Naive thymus-derived CD4-positive, alpha-beta T cell (primary cell): ENCODE measurements at places on chromosomes 2 and 18. TPM values are rescaled to one million over a fixed set of nuclear protein-coding genes. Genes with fewer than 3 reads are reported as not detected.
A peak's percentile ranks its signal among the peaks of the same experiment; 100 is the strongest.

SKOR2 gene
- not detected for total RNA-seq

CXCR2 gene
- 0.20 and 0.73 TPM in 2 replicates for total RNA-seq

DPP4 gene
- 188 and 189 TPM in 2 replicates for total RNA-seq

GPR45 gene
- not detected for total RNA-seq

TBC1D8 gene
- total RNA-seq: 2.2 TPM

ACMSD gene
- not detected for total RNA-seq

DNA sequence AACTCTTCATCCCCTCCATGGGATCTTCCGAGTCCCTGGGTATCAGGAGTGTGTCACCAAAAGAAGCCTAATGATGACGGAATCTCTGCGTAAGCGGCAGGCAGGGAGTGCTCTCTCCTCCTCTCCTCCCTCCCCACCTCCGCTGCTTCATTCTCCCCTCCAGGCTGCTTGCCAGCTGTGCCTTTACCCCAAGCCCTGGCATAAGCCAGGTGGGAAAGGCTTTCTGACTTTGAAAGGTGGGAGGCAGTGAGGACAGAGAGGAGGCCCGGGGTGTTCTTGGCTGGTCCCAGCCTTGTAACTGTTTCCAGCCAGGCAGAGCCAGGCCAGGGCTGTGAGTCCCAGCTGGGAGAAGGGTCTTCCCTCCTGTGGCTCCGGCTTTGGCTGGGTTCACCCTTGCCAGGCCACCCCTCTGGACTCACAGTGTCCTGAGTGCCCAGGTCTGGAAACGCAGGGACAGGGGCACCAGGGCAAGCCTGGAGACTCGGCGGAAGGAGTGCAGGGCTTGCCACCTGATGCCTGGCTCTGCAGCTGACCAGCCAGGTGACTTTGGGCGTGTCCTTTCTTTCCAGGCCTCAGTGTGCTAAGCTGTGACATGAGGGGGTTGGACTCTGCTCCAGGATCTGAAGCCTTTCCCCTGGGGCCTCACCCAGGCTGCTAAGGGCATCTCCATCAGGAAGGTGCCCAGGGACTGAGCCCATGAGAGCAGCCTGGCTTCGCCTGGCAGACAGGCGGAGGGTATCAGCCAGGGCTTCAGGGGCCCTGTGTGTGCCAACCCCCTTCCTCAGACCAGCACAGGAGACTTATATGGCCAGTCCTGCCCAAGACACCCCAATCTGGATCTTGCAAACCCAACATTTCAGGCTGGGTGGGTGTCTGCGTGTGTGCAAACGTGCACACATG is 32.7 kb upstream of the HPCAL1 start:
- no peaks in the 10 kb centered on the region for H3K36me3 ChIP-seq
- peaks cover 8% of the 10 kb centered on the region for H3K4me1 ChIP-seq
- DNase-seq: no peak
- H3K27ac ChIP-seq: no peak overlapping the region
- H3K4me3 ChIP-seq: no peak overlapping the region

GRCh38 chr2:233857511-233858141 is 3.3 kb upstream of the HJURP start:
- H3K4me1 ChIP-seq: peaks cover 6% of the 10 kb centered on the region
- no peaks in the 10 kb centered on the region for H3K36me3 ChIP-seq
- H3K27me3 ChIP-seq: no peaks in the 10 kb centered on the region
- DNase-seq: peak; percentile 69

DNA sequence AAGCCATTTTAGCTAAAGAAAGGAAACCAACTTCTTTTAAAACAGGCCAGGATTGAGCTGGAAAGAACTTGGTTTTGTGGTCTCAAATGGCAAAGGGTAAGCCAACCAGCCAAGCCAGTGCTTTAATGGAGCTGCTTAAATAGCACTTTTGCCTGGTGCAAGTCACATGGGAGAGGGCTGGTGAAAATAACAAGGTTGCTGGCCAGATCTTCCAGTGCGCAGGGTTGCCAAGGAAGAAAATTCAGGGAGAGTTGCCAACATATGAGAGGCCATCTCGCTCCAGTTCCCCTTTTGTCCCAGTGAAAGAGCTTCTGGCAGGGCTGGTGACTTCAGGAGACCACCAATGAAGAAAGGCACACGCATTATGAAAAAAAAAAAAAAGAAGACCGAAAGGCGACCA is 57.3 kb downstream of the IRS1 start:
- H3K4me1 ChIP-seq: no peaks in the 10 kb centered on the region
- no peak overlapping the region for H3K27ac ChIP-seq
- H3K4me3 ChIP-seq: no peak overlapping the region
- no peaks in the 10 kb centered on the region for H3K27me3 ChIP-seq

GRCh38 chr2:10075571-10076209 is 4.5 kb downstream of the CYS1 start:
- peaks cover 3% of the 10 kb centered on the region for H3K4me1 ChIP-seq
- DNase-seq: no peak
- no peaks in the 10 kb centered on the region for H3K36me3 ChIP-seq
- no peak overlapping the region for H3K4me3 ChIP-seq
- H3K27me3 ChIP-seq: peaks cover 9% of the 10 kb centered on the region

GRCh38 chr2:59713577-59713976 is 839.9 kb downstream of the BCL11A start:
- no peak overlapping the region for H3K27ac ChIP-seq
- no peak for DNase-seq
- H3K4me3 ChIP-seq: no peak overlapping the region
- H3K36me3 ChIP-seq: no peaks in the 10 kb centered on the region
- H3K27me3 ChIP-seq: no peaks in the 10 kb centered on the region

DNA sequence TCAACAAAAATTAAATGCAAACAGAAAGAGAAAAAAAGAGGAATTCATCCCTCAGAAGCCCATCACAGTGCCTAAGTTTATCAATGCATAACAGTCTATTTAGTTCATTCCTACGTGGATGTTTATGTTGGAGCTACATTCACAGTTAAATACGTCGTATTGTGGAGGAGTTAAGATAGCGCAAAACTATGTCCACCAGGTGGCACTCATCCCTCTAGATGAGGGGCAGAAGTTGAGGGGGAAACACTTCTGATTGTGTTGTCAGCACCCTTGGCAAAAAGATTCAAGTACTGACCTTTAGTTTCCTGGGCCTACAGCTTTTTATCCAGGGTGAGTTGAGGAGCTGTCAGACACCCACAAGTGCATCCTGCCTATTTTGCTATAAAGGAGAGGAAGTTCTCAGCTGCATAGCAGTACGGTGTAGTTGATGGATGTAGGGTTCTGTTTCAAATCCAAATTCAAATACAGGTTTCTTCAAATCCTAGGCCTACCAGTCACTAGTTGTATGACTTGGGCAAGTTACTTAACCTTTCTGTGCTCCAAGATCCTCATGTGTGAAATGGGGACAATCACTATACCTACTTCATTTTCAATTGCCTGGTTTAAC is 26.8 kb upstream of the MYO1B start:
- no peak for DNase-seq
- no peaks in the 10 kb centered on the region for H3K27me3 ChIP-seq
- no peak overlapping the region for H3K4me3 ChIP-seq
- H3K27ac ChIP-seq: no peak overlapping the region
- H3K4me1 ChIP-seq: no peaks in the 10 kb centered on the region

DNA sequence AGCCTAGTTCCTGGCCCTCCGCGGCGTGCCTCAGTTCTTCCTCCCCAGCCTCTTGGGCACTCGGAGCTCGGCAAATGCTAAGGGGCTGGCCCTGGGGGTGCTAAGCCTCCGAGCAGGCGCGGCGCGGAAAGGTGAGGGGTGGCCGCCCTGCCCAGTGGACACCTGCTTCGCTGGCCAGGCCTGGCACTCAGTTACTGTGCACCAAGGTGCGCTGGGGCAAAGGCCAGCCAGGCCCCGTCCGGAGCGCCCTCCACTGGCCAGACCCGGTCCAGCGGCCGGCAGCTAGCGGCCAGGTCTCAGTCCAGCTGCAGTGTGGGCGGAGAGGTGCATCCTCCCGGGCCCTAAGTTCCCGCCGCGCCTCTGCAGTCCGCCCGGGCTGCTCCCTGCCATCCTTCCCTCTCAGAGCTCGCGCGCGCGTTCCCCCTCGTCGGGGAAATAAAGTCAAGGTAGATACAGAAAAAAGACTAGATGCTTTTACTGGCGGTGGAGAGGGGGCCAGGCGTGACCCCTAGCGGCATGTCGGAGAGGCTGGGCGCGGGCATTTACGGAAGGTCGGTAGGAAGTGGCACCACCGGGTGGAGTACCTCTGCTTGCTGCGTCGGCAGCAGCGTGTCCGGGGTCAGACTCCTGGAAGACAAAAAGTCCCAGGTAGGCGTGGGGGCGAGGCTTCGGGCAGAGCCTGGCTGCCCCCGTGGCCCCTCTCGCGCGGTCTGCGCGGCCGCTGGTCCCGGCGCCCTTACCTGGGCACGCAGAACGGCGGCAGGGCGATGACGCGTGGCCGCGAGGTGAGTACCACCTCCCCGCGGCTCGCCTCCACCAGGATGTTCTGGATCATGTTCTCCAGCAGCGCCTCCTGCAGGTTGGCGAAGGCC is 9.4 kb upstream of the CRYBA2 start:
- peaks cover 12% of the 10 kb centered on the region for H3K4me1 ChIP-seq
- peaks cover 24% of the 10 kb centered on the region for H3K27me3 ChIP-seq
- peak; percentile 40 for DNase-seq
- H3K36me3 ChIP-seq: no peaks in the 10 kb centered on the region
- H3K4me3 ChIP-seq: peak overlapping the region; percentile 33

DNA sequence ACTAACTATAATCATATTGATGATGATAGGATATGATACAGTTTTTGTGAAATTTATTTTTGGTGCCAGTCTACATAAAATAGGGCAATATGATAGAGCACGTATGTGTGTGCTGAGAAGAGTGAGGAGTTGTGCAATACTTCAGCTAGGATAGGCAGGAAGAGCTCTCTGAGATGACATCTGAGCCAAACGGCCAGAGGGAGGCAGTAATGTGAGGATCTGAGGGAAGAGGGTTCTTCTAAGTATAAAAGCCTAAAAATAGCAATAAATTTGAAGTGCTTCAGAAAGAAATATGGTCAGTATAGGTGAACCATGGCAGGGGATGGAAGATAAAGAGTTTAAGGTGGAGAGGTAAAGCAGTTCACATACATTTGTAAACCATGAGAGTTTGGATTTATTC is 102.5 kb downstream of the OLA1 start:
- no peak for DNase-seq
- H3K27me3 ChIP-seq: no peaks in the 10 kb centered on the region
- no peak overlapping the region for H3K4me3 ChIP-seq
- no peaks in the 10 kb centered on the region for H3K4me1 ChIP-seq
- no peaks in the 10 kb centered on the region for H3K36me3 ChIP-seq

- H3K27ac ChIP-seq: no peak overlapping the region
- H3K4me3 ChIP-seq: no peak overlapping the region
- H3K36me3 ChIP-seq: no peaks in the 10 kb centered on the region
- DNase-seq: no peak
These were observed 34.9 kb downstream of the TEX44 start for GRCh38 chr2:231627384-231628120.

DNA sequence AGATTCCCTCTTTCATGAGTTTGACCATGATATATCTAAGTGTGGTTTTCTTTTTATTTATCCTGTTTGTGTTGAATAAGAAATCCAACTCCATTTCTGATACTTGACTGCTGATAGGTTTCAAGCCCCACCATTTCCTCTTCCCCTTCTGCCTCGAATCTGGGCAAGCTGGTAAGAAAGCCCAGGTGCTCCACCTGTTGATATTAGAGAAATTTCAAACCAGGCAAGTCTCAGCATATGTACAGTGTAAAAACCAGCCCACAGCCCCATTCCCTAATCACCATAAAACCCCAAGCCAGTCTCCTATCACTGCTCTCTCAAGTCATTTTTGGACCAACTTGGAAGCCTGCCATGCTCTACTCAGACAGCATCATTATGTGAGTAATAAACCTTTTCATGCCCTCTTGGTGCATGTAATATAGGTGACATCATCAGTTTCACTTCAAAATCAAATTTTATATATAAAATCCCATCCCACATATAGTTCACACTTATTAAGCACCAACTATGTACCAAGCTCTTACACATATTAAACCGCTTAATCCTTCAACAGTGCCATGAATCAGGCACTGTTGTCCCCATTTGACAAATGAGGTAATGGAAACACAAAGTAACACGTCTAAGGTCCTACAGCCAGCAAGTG is 46.6 kb downstream of the SMAD2 start:
- H3K27ac ChIP-seq: no peak overlapping the region
- H3K27me3 ChIP-seq: no peaks in the 10 kb centered on the region
- H3K36me3 ChIP-seq: no peaks in the 10 kb centered on the region
- H3K4me3 ChIP-seq: no peak overlapping the region
- H3K4me1 ChIP-seq: peaks cover 6% of the 10 kb centered on the region
- DNase-seq: no peak

GRCh38 chr2:201777869-201778268 is 2.9 kb downstream of the ALS2 start:
- H3K4me1 ChIP-seq: peaks cover 10% of the 10 kb centered on the region
- H3K4me3 ChIP-seq: no peak overlapping the region
- H3K27me3 ChIP-seq: no peaks in the 10 kb centered on the region
- no peak for DNase-seq
- H3K36me3 ChIP-seq: no peaks in the 10 kb centered on the region
- no peak overlapping the region for H3K27ac ChIP-seq

DNA sequence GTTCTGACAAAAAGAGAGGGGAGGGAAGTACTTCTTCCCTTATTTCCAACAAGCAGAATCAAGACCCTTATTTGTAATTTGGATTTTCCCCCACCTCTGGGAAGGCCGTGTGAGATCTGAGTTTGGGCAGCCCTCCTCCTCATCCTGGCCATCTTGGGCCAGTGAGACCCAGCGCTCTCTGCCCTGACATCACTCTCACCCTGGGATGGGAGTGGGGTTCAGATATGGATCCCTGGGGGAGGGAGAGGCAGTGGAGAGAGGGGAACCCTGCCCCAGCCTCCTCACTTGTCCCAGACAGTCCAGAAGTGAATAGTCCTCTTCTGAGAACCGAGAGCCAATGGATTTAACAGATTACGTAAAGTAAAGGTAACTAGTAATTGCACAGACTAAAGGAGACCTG is 64.5 kb downstream of the DYSF start:
- H3K27ac ChIP-seq: no peak overlapping the region
- DNase-seq: no peak
- no peaks in the 10 kb centered on the region for H3K4me1 ChIP-seq
- H3K36me3 ChIP-seq: no peaks in the 10 kb centered on the region

DNA sequence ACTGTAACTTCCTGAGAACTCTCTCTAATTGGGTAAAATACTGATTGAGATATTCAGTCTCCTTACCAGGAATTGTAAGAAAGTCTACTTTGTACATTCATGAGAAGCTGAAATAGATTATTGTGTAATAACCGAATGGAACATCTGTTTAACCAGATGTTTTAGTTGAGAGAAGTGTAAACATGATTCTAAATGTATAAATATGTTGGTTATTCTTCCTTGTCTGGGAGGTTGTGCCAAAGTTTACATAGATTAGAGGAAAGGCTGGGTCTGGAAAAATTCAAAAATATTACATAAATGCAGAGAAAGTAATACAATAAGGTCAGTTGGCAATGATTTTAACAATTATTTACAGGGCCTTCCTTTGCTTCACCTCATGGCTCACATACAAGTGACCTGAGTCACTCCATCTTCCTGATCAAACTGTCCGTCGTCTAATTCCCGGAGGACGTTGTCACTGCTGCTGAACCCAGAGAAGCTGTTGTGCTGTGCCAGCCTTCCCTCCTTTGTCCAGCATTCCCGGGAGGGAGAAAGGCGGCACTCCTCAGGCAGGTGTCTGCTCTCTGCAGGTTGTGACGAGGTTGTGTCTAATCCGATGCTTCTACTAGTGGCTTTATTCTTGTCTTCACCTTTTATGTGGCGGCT is 55.9 kb downstream of the MOB4 start:
- no peak overlapping the region for H3K27ac ChIP-seq
- H3K4me1 ChIP-seq: no peaks in the 10 kb centered on the region
- DNase-seq: no peak
- no peaks in the 10 kb centered on the region for H3K27me3 ChIP-seq
